ENCODE measurements at places on chromosomes 4 and X.

- DNase-seq: no peak
These were observed 1.7 kb downstream of the GPRIN3 start for GRCh38 chr4:89305712-89306437.

- DNase-seq: no peak
These were observed 222.5 kb downstream of the CHIC1 start for GRCh38 chrX:73785493-73785892.

- DNase-seq: no peak
These were observed 486 bp downstream of the CLCN3 start for GRCh38 chr4:169620880-169621248.

GRCh38 chr4:113053883-113054282 lies 4.4 kb downstream of the ANK2 start:
- no peak for DNase-seq

DNA sequence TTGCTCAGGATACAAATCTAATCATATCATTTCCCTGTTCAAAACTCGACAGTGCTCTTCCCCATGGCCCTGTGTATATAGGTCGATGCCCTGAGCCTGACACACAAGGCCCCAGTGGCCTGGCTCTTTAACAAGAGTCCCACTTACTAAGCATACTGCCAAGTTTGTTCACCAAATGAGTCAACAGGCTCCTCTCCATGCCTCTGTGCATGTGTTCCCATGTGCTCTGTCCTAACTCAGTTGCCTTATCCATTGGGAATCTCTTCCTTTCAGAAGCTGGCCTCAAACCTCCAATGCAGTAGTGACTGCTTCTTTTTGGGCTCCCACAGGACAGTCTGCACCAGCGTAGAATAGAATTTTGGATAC lies 18.9 kb upstream of the CXCR3 start:
- no peak for DNase-seq

GRCh38 chr4:1164444-1164843 lies 7.9 kb downstream of the SPON2 start:
- DNase-seq: no peak

- no peak for DNase-seq
These were observed 15.1 kb upstream of the GK start for GRCh38 chrX:30637874-30638815.

DNA sequence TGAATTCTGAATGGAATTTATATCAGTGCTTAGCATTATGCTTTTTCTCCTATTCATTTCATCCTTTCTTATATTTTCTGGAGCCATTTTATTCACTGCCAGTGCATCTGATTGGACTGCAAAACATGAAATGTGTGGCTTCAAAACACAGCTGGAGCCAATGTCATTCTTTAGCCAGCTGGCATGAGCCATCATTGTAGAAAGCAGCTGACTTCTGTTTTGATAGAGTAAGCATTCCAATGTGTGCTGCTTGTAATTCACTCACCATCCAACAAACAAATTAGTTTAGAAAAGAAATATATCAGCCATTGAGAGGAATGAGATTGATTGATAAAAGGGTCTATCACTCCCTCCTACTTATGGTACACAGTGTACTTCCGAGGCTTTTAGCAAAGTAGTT lies 2616.0 kb downstream of the ARAP2 start:
- DNase-seq: no peak

GRCh38 chr4:45701621-45702020 lies 422.2 kb downstream of the GABRG1 start:
- DNase-seq: no peak

DNA sequence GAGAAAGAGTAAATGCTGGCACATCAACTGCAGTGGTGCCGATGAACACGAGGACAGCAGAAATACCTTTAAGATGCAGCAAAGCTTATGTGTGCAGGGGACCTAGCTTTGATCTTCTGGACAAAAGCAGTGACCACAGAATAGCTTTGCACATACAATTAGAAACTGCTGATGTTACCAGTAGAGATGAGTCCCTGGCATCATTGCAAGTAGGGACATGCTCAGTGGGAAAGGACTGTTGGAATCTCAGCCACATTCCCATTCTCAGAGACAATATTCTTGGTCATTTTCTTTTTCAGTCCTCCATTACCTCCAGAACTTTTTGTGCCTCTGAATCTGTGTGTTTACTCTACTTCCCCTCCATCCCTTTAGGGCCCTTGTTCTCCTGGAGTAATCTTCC lies 16.9 kb upstream of the PDLIM3 start:
- DNase-seq: no peak

- no peak for DNase-seq
These were observed 259.5 kb downstream of the RCHY1 start for GRCh38 chr4:75254745-75255144.

DNA sequence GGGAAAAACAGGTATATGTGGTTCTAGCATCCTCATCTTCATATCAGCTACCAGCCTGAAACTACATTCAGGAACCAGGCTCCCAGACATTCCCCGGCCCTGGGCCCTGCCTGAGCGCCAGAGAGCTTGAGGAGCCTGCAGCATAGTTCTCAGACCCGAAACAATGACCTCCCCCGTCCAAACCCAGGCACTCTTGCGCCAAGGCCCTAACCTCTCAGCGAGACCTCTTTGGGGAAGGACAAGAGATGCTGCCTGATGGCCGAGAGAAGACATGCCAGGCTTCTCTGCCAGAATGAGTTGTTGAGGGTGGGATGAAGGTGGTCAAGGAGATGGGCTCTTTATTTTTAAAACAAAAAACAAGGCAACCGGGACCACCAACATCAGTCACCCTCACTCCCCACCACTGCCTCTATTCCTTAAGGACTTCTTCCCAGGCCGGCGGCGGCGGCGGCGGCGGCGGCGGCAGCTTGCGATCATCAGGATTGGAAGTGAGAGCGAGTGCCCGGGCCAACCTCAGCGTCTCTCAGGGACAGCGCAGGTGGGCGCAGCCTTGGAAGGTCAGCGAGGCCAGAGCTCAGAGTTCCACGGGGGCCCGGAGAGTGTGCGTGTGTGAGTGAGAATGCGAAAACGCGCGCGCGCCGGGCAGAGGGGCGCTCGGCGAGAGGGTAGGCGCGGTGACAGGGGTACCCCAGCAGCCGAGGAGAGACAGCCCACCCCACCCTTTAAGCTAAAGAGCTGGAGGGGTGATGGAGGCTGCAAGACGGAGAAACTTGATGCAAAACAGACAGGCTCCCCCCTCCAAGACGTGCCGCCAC lies 601 bp downstream of the INPP4B start:
- DNase-seq: no peak

GRCh38 chr4:56684320-56685050 lies 3.4 kb upstream of the HOPX start:
- no peak for DNase-seq

DNA sequence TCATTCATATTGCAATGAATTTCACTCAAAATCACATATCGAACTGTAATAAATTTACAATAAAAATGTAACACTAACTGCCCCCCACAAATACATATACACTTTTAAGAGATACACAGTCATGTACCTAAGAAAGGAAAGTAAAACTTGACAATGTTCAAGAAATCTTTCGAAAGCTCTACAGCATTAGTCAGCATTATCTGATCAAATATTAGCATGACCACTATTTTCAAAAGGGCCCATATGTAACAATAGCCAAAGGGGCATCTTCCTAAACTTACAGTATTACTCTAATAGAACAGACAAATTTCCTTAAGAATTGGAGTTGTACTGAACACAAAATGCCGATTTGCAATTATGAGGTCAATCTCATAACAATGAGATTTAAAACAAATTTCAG lies 51.8 kb downstream of the STX18 start:
- DNase-seq: no peak

DNA sequence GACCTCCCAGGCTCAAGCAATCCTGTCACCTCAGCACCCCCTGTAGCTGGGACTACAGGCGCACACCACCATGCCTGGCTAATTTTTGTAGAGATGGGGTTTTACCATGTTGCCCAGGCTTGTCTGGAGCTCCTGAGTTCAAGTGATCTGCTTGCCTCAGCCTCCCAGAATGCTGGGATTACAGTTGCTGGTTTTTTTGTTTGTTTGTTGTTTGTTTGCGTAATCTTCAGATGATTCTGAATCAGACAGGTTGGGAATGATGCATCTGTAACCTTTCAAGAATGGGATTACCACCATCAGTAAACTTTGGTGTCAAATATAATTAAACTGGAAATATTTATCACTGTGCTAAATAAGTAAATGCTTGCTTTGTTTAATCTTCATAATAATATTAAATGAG lies 62.0 kb upstream of the SLC10A4 start:
- DNase-seq: no peak

DNA sequence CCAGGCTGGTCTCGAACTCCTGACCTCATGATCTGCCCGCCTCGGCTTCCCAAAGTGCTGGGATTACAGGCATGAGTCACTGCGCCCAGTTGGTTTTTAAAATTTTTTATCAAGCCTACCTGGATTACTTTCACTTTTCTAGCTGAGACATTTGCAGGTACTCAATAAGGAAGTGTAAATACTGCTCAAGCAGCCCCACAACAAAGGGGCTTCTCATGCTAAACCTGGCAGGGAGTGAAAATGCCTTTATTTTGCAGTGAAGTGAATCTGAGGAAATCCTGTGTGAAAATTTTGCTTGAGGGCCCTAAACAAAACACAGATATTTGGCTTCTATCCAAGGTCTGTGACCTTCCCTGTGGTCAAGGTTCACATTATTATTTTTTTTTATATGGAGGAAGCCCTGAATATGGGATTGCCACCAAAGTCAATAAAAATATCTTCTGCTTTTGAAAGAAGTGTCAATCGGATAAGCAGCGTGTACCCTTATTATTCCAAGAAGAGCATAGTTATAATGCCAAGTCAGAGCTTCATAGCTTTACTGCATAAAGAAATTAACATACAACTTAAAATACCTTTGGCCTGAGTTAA lies 481.0 kb downstream of the SH2D1A start:
- DNase-seq: no peak

DNA sequence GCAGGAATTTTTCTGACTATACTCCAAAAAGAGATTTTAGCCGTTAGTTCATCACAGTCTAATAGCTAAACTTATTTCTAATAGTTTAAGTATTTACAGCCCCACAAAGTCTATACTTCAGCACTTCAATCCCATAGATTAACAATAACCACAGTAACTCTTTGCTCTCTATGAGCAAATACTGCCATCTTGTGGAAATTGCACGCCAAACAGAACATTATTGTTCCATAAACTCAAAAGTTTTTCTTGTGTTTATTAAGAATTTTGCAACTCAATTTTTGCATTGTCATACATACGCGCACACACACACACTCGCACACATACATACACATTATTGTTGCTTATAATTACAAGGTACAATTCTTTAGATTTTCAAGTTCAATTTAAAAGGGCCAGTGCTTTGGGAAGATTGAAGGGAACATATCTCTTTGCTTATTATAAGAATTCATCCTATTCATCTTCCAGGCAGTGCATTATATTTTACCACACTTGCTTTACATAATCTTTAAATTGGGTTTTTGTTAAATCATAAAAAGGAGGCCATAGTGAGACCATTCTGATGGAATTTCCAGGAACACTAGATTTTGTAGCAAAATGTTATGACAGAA lies 63.8 kb upstream of the ATOH1 start:
- no peak for DNase-seq

GRCh38 chr4:77031544-77031943 lies 44.2 kb downstream of the CCNI start:
- no peak for DNase-seq

Measured in stimulated activated CD8-positive, alpha-beta memory T cell treated with anti-CD3 and anti-CD28 coated beads, Interleukin-12 subunit alpha, Interleukin-12 subunit beta, amount 100 ng/mL, for 4 hours (primary cell).